ENCODE measurements at places on chromosomes 16 and 17.

DNA sequence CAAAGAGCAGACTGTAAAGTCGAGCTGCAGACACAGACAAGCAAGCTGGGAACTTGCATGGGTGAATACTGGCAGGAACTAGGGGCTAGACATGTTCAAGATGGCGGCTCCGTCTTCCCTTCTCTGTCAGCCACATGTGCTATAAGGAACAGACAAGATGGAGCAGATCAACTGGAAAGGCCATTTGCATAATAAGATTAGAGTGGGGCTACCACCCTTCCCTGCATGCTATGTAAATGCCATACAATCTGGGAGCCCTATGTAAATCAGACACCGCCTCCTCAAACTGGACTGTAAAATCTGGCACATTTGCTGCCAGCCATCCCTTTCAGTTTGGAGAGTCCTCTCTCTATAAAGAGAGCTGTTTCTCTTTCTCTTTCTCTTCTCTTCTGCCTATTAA is 640.1 kb upstream of the CDH8 start:
- no peak for DNase-seq

GRCh38 chr17:82287868-82288801 is 14.6 kb upstream of the CSNK1D start:
- no peak for DNase-seq

GRCh38 chr16:56481468-56482122 is 30.2 kb downstream of the OGFOD1 start:
- no peak for DNase-seq

DNA sequence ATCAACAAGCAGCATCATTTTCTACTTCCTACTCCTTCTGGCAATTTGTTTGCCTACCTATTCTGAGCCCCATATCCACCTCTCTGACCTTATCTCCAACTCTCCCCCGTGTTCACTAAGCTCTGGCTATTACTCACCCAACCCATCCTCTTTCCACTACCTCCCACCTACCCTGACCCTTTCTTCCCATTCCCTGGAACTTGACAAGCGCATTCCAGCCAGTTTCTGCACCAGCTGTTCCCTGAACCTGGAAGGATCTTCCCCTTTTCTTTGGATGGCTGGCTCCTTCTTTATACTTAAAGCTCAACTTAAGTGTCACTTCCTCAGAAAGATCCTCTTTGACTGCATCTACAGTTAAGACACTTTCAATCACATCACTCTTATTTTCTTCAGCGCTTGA is 2.2 kb downstream of the DCUN1D3 start:
- no peak for DNase-seq

DNA sequence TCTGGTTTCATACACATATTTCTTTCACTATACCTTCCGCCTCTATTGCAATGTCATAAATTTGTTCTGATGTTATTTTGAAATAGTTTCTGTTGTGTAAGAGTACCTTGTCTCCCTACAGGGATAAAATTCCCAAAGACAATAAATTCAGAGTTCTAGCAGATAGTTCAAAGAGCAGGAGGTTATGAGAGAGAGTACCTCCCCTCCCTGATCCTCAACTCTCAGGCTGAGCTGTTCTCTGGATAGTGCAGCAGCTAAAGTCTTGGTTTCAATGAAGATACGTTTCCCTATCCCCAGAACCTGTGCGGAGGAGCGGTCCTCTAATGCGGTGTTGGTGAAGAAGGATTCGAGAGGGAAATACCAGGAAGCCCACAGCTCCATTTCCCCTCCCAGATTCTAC is 190.2 kb upstream of the CPHXL start:
- no peak for DNase-seq

All from NCI-H748 treated with DMSO at 0.1 percent for 48 hours (cell line).